ENCODE measurements at places on chromosomes 12 and 14.

GRCh38 chr12:106030210-106031071 lies 108.3 kb downstream of the NUAK1 start:
- peak; percentile 87 for DNase-seq

DNA sequence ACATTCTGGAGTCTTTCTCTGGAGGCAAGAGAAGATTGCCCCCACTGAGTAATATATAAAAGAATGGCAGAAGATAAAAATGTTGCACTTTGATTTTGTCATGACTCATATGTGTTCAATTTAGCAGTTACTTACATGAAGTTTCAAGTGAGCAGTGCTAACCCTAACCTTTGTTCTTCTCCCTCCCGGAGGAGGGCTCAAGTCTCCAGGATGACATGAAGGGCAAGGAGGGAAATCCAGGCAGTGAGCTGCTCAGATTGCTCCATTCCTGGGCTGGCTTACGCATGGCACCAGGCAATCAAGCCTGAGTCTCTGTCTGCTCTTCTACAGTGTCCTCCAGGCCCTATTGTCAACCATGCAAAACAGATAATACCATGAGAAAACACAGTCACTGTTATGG lies 322.3 kb downstream of the DUSP6 start:
- no peak for DNase-seq

- DNase-seq, result peak; percentile 50
Observed at GRCh38 chr12:52372216-52373154, 5.2 kb upstream of the KRT85 start.

DNA sequence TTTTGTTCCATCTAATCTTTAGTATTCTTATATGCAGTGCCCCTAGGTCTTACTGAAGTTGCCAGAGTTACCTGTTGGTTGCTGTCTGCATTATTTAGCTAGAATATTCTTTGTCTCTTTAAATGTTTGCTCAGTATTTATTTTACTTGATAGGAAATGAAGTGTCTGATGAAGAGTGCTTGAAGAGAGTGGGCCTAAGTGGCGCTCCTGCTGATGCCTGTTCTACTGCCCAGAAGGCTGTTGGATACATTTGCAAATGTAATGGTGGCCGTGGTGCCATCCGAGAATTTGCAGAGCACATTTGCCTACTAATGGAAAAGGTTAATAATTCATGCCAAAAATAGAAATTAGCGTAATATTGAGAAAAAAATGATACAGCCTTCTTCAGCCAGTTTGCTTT lies 18.9 kb downstream of the CMAS start:
- DNase-seq, result no peak

GRCh38 chr14:84343656-84344055 lies 1186.3 kb upstream of the FLRT2 start:
- DNase-seq, result no peak

- no peak for DNase-seq
Observed at GRCh38 chr12:28424965-28425364, 234.7 kb downstream of the CCDC91 start.

- DNase-seq, result no peak
Observed at GRCh38 chr12:41026151-41026550, 162.0 kb upstream of the PDZRN4 start.

DNA sequence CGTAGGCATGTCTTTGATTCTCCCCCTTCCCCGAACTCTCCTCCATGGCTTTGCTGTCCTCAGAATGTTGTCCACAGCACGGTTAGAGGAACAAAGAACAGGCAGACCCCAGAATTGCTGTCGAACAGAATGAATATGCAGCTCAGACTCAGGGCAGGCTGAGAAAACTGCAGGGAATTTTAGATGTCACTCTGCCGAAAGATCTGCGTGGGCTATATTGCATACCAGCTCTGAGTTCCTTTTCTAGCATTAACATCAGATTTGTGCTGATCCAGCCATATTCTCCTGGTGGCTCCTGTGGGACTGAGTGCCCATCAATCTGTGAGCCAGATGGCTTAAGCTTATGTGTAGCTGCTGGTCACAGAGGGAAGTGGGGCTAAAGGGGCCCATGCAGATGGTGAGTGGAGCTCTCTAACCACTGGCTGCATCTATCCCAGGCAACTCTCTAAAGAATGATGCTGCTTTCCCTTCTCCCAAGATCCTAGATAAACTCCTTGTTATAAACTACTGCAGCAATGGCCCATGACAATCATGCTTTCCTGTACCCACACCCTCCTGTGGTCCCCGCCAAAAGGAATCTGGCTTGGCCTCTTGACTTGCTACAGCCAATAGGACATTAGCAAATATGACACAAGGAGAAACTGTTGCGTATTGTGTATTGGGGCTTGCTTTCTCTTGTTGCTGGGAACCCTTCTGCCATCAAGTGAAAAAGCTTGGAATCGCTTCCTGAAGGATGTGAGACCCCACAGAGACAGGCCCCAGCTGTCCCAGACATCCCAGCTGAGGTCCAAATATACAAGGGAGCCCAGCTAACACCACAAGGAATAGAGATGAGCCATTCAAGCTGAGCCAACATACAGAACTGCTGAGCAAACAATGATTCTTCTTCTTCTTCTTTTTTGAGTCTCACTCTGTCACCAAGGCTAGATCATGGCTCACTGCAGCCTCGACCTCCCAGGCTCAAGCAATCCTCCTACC lies 101.3 kb downstream of the FOXN3 start:
- no peak for DNase-seq

Measured in HS-27A (cell line).